NCI-H774 (cell line): ENCODE measurements at places on chromosomes 3 and 15.
A peak's percentile ranks its signal among the peaks of the same experiment; 100 is the strongest.

- no peak for DNase-seq
Observed at GRCh38 chr15:80915472-80915871, 74.1 kb downstream of the MESD start.

DNA sequence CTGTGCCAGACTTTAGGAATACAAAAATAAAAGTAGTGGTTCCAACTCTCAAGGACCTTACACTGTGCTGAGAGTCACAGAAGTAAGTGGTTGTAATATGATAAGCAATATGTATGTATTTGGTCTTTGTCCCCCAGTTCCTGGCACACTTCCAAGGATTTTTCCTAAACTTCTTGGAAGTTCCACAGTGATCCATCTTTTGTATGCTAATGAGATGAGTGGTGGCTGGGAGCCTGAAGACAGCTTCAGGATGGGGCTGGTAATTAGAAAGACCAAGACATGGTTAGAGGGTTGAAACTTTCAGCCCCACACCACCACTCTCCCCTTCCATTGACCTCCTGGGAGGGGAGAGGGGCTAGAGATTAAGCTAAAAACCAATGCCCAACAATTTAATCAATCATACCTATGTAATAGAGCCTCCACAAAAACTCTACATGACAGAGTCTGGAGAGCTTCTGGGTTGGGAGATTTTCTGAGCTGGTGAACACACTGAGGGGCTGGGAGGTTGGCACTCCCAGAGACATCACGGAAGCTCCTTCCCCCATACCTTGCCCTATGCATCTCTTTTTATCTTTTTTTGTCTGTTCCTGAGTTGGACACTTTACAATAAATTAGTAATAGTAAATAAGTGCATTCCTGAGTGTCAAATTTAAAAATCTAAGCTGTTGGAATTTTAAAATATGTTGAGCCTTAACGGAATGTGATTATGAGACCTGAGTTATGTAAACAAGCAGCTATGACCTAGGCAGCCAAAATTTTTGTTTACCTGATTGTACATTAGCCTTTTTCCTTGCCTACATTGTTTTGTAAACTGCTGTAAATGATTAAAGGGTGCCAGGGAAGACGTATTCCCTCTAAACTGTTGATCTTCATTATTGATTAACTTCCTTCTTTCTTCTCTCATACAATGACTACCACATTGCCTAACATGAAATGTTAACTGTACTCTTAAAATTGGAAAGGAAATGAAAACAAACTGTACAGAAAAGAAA lies 24.3 kb downstream of the CD200R1L start:
- DNase-seq = no peak

- no peak for DNase-seq
Observed at GRCh38 chr3:152349392-152349791, 80.7 kb downstream of the MBNL1 start.

GRCh38 chr3:4512895-4513616 lies 19.9 kb downstream of the ITPR1 start:
- DNase-seq = no peak

- DNase-seq = no peak
Observed at GRCh38 chr15:75148280-75148679, 53.4 kb upstream of the C15orf39 start.

- peak; percentile 1 for DNase-seq
Observed at GRCh38 chr3:141050576-141051442, at the start of gene SPSB4. Gene SPSB4, plus strand, starts transcription at chr3:141051347. Its CDS starts 14,758 bp downstream, at chr3:141066105.

DNA sequence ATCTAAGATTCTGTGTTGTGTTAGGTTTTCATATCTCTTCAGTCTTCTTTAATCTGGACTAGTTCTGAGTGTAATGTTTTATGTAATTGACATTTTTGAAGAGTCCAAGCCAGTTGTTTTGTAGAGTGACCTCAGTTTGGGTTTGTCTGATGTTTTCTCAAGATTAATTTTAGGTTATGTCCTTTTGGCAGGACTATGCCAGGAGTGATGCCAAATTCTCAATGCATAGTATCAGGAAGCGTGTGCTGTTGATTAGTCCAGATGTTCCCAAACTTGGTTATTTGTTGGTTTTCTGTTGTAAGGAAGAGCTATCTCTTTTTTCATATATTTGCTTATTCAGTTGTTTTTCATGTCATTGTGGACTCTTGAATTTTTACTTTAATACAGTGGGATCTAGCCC lies 32.6 kb downstream of the NMD3 start:
- DNase-seq = no peak

DNA sequence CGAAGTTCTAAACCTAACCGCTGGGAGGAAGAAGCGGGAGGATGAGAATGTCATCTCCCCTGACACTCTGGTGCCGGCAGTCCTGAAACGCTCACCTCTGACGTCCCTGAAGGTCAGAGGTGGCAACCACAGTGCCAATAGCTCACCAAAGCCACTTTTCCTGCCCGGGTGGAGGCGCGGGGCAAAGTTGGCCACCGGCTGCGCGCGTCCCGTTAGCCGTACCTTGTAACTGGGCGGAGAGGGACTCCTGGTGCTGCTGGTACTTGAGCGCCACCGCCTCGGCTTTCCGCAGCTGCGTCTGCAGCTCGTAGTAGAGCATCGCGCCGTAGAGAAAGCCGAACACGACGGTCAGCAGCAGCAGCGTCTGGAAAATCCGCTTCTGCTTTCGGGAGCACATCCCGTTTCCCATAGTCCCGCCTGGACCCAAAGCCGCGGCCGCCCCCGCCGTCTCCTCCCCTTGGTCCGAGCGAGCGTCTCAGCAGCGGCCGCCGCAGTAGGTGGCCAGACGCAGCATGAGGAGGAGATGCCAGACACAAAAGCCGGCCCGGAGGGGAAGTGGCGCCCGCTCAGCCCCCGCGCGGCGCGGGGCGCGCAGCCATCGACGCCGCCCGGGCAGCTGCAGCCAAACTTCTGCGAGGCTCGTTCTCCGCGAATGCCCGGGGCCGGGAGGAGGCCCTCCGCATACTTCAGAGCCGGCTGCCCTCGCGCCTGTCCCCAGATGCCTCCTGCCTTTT lies 680 bp downstream of the GOLIM4 start:
- peak; percentile 56 for DNase-seq

- no peak for DNase-seq
Observed at GRCh38 chr3:46406443-46406787, 451 bp downstream of the CCR5AS start.

GRCh38 chr3:184651904-184652303 lies 60.0 kb downstream of the MAGEF1 start:
- DNase-seq = no peak

GRCh38 chr3:20846832-20847231 lies 660.8 kb upstream of the SGO1 start:
- DNase-seq = no peak

GRCh38 chr15:57332326-57332725 lies 44.0 kb upstream of the CGNL1 start:
- DNase-seq = no peak

- no peak for DNase-seq
Observed at GRCh38 chr15:90142216-90143165, 40.2 kb upstream of the IDH2 start.

DNA sequence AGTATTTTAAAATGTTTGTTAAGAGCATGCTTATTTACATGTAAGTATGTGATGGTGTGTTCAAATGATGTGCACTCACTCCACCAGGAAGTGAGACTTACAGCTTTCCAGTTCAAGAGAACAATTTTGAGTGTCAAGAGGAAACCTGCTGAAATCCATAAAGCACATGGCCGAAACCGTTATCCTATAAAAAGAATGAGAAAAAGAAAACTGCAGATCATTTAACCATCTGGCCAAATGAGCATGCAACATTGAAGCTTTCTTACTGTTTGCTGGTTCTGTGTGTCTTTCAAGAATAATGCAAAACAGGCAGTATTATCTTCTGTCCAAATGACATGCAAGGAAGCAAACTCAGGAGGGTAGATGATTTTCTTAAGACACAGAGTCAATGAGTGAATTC lies 26.3 kb downstream of the GABRR3 start:
- DNase-seq = no peak

DNA sequence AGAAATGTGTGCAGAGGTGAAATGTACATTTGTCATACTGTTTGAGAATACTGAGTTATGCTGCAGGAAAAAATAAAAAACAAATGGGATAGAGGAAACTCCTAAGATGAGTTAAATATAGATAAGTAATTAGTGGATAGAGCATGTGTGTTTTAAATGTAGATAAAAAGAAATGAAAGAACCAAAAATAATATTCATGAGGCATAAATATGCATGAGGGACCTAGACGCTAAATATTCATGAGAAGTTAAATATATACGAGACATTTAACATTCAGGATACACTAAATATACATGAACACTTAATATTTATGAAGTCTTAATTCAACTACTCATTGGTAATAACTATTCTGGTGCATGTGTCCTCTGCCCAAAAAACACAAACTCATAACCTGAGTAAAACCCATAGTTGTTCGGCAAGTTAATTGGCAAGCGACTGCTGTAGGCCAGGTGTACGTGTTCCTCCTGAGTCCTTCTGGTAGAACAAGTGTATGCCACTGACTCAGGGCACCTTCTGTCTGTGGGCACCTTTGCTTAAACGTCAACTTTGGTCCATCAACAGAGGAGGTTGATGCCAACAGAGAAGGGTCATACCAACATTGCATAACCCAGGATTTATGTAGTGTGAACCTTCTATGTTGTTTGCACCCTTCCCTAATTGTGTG lies 24.5 kb upstream of the DENND6A start:
- DNase-seq = no peak

DNA sequence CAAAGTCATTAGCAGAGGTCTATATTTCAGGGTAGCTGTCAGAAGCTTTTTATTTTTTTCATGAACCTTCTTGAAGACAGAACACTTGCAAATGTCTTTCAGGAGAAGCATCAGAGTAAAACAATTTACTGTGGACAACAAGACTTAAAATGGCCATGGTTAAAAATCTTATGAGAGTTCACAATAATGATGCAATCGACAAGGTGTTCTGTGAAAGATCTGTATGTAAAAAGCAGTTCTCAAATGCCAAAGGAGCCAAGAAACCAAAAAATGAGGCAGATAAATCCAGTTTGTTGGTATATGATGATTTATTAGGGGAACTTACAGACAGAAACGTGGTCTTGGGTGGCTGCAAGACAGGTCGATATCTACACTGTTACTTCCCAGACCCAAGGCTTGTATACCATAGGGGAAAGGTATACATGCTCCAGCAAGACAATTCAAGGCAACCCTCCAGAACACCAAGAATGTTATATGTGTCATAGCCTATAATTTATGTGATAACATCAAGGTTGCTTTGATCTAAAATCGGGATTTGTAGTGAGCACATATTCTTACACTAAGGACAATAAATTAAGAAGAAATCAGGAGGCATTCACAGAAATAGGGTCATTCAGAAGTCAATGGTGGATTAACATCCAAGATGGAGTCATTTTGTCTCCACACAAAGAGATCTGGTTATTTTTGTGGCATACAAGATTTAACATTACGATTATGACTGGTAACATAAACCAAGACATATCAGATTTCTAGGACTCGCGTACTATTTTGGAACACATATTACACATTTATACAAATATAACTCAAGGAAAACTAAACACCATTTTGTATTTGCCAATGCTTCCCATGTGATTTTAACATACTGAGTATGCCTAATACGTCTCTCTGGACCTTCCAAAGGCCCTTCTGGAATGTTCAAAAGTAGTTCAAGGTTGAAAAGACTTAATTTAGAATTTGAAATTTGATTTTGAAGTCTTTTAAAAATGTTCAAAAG lies 316.4 kb downstream of the THSD4 start:
- DNase-seq = no peak

- no peak for DNase-seq
Observed at GRCh38 chr15:73196113-73196512, 143.8 kb downstream of the NEO1 start.

DNA sequence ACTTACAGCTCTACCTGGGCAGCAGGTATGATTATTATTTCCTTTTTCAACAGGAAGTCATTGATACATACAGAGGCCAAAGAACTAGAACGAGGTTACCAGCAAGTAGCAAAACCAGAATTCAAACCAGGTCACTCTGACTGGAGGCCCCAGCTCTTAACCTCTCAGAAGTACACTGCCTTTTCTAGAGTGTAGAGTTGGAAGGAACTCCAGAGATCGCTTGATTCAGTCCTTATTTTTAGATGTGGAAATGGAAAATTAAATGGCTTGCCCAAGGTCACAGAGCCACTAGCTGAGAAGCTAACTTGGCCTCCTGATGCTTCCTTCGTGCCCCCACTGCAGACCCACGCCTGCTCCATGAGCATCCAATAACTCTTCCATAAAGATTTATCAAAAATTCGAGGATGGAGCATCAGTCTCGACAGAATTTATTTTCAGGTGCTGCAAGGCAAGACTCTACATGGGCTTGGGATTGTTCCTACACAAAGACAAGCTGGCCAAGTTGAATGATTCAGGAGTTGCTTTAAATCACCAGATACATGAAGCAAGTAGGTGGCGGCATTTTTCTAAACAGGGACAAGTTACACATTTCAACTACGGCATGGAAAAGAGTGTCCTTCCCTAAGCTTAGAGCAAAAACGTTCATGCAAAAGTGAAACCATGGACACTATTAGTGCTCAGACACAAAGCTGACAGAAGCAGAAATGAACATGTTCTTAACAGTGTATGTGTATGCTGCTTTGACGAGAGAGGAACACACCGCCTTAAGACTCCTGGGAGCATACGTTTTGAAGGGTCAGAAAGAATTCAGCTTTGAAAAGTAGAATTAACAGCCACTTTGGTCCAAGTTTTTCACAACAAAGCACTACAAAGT lies 235.7 kb downstream of the THRB start:
- DNase-seq = no peak

DNA sequence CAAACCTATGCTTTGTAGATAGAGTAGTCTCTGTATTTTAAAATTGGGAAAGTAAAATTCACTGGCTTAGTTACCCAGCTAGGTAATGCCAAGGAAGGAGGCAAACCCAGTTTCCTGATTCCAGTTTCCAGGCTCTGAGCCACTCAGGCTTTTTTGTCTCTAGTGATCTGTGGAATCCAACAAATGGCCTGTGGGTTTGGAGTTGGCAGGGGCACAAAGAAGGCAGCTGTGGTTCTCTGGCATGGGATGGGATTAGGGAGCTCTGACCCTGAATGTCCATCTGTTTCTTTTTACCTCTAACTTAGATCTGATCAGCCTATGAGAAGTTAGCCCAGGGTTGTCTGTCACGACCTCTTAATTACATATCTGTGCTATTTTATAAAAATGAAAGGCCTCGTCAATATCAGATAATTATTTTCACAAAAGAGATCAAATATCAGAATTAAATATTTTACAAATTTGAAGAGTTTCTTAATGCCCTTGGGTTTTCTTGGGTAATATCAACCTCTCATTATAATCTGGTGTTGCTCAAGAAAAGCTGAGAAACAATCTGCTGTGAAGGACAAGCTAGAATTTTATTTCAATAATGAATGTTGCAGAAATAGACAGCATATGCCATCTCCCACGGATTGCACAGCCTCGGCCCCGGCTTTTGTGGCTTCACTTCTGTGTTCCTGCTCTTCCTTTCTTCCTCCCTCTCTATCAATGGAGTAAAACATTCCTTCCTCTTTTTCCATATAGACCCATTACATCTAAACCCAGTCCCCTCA lies 63.7 kb upstream of the DAZL start:
- DNase-seq = no peak

- no peak for DNase-seq
Observed at GRCh38 chr3:116444819-116445310, 422 bp downstream of the LSAMP start.

DNA sequence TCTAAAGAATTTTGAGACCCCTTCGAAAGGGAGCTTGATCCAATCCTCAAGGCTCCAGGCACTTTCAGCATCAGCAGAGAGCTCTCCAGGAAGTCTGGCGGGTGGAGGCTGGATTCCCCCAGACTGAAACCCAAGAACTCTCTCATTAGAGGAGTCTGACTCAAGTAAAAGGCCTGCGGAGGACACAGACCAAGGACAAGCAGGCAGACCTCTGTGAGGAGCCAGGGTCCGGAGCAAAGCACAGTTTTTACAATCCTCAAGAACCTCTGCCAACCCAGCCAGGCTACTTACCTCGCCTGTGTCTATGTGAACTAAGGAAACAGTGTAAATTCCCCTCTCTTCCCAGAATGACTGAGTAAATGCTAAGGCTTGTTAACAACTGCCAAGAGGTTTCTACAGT lies 86.2 kb downstream of the FBN1 start:
- DNase-seq = no peak
